CD4-positive, alpha-beta T cell treated with Interleukin-17A for 4 hours (primary cell): ENCODE measurements at places on chromosomes 3 and 15.

DNA sequence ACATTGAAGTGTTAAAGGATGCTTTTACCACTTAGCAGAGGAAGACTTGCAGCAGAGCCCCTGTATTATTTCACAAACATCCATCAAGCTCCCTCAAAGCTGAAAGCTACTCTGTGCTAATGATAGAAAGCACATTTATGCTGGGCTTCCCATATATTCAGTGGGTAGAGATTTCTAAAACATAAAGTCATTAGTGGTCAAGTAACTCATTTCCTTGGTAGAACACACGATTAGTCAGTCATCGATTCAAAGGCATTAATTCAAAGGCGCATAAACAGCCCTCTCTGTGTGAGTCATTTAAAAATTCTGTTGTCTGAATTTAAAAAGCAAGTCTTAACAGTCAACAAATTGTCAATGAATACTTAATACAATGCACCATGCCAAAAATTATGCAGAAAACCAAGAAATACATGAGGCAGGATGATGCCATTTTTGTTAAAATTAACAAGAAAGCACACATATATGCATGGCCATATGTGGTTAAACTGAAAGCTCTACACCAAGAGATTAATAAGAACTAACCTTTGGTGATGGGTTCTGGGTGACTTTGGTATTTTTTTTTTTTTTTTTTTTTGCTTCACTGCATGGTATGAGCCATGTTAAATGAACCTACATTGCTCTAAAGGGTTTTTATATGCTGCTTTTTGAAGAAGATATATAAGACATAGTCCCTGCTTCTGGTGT is 61.7 kb downstream of the LDHAL6B start:
- DNase-seq, result no peak

DNA sequence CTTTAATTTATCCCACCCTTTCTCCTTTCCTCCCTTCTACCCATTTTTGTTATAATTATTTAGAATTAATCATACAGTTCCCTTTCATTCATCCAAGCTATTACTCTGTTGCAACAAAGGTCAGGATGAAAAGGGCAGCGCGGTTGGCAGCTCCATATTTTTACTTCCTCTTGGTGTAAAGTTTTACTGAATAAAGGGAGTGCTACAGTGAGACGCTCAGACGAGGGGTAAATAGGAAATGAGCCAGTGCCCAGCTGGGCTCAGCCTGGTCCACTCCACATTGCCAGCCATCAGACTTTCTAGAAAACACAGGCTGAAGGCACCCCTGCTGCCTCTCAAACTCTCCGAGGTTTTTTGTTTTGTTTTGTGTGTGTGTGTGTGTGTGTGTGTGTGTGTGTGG is 21.9 kb upstream of the ZBTB38 start:
- DNase-seq, result no peak

DNA sequence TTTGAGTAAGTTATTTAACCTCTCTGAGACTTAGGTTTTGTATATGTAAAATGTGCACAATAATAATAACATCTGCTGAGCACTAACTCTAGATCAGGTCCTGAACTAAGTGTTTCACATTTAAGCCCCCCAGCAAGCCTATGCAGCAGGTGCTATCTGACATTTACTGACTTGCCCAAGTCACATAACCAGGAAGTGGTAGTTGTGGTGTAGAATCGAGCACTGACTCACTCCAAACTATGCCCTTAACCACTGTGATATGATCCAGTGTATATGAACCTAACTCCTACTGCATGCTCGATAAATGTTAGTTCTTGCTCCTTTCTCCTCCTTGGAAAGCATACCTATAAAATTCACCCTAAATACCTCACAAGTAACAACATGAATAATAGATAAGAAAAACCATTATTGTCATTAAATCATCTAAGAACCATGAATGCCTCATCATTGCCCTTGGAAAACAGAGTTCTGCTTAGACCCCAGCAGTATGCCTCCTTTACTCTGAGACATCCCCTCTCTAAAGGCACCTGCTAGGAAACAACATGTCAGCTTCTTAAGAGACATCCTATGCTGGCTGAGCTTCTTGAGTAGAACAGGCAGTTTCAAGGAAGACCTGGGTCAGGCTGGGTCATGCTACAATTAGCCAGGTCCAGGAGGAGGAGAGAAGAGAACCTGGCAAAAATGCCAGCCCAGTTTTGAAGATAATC is 3.0 kb upstream of the SHC4 start:
- DNase-seq, result no peak

DNA sequence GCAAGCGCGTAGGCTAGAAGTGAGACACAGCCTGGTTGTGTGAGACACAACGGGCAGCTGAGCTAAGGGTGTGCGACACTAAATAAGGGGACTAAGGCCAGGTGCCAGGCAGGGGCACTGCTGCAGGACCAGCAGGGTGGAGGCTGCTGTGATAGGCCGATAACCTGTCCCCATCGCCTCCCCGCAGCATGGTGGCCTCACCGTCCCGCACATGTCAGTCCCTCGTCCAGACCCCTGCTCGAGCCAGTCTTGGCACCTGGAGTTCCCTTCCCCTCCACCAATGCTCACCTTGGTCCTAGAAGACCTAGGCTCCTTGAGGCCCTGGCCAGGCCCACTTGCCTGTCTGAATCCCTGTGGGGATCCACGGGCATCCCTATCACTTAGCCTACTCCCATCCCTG is 96.1 kb downstream of the HMG20A start:
- no peak for DNase-seq

GRCh38 chr15:80823120-80823519 is 44.0 kb downstream of the CEMIP start:
- DNase-seq, result no peak

GRCh38 chr3:72595376-72595775 is 252.9 kb downstream of the SHQ1 start:
- no peak for DNase-seq

GRCh38 chr3:61429106-61429505 is 132.3 kb upstream of the PTPRG start:
- no peak for DNase-seq

- DNase-seq, result no peak
Observed at GRCh38 chr3:89360156-89360555, 252.7 kb downstream of the EPHA3 start.

DNA sequence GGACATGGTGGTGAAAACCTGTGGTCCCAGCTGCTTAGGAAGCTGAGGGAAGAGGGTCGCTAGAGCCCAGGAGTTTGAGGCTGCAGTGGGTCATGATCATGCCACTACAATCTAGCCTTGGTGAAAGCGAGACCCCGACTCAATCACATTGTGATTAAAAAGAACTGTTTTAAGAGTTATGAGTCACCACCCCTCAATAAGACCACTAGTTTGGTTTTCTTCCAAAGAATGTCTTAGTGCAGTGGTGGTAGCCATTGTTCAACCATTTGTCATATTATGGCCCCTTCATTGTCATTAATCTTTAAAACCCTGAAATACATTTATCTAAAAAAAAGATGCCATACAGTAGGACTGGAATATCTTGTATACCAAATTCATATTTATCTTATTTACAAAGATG is 48.8 kb downstream of the BLM start:
- no peak for DNase-seq

GRCh38 chr3:172323894-172324610 is 124.2 kb downstream of the GHSR start:
- DNase-seq, result no peak

DNA sequence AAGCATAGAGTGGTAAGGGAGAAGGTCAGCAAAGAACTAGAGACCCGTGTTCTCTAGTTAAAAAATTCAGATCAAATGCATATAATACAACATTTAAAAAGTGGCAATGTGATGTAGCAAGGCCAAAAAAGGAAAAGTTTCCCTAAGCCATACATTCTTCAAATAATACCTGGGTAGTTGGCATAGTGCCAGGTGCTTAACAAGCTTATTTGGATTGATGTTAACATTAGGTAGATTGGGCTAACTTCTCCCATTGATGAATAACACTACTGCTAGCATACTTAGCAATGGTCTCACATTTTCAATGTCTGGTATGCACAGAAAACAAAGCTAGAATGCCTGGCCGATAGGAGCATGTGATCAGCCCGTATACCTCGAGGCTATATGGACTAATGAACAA is 283.6 kb upstream of the RARB start:
- DNase-seq, result no peak

- no peak for DNase-seq
Observed at GRCh38 chr3:154111365-154111935, 9.7 kb upstream of the ARHGEF26 start.

DNA sequence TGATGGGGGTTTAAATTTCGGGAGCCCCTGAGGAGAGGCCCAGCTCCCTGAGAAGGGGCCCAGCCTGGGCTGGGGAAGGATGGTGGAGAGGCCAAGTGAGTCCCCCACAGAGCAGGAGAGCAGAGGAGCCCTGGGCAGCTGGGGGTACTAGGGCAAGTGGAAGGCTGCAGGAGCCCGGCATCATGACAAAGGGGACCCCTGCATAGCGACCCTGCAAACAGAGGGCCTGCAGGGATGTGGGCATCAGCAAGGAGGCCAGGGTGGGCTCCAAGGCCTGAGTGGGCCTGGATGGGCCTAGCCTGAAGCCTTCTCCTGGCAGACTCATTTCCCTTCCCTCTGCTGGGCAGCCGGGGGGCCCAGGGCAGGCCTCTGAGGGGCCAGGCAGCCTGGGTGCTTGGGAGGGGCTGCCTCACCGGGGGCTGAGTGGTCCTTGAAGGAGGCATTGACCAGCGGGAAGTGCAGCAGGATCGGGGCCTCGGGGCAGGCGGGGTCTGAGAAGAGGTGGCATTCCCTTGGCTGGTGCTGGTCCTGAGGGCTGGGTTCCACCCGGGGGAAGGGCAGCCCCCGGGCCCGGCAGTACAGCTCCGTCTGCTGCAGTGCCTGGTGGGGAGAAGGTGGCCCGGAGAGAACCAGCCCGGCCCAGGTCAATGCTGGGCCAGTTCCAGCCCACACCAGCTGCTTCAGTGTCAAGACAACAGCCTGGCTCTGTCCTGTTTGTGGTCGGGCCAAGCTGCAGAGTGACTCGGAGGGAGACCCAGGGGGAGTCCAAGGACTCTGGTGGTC is 24.7 kb downstream of the PLA2G4D start:
- no peak for DNase-seq

DNA sequence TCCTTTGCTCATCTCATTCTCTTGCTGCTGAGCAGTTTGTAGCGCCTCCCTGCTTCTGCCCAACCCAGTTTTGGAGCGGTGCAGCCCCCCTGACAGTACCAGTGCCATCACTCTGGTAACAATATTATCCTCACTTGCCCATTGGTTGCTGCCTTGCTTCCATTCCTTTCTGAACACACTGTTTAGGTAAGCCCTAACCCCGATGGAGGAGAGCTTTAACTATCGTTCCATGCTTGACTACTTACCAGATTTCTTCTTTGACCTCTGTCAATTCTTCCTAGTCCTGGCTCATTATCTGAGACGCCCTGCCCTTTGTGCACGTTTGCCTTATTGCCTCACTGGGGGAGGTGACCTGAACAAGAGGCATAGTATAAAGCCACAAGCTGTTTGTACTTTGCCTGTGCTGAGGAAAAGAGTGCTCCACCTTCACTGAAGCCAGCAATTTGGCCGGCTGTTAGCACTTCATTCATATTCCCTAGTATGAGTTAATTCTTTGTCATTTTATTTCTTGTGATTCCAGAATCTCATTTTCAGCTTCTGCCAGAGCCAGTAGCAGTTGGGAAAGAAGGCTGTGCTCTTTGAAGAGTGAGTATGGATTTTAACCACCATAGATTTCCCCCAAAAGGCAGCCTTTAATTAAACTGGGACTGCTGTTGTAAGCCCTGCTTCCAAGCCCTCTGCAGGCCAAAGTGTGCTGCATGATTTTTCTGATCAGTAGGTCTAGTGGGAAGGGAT is 11.9 kb downstream of the ABHD6 start:
- no peak for DNase-seq

DNA sequence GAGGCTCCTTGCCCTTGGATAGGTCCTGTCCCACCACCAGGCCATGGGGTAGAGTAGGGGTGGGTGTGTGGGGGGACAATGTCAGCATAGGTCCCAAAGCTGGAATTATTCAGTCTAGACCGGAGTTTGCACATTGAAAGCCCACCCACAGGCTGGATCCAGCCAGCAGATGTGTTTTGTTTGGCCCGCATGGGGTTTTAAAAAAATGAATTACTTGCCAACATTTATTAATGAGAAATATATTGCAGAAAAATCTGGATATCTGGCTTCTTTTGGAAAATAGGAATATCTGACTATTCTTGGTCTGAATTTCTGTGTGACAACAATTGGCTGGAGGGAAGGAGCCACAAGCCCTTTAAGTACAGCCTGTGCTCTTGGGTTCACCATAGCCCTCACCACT is 17.3 kb upstream of the LRIG1 start:
- DNase-seq, result no peak

DNA sequence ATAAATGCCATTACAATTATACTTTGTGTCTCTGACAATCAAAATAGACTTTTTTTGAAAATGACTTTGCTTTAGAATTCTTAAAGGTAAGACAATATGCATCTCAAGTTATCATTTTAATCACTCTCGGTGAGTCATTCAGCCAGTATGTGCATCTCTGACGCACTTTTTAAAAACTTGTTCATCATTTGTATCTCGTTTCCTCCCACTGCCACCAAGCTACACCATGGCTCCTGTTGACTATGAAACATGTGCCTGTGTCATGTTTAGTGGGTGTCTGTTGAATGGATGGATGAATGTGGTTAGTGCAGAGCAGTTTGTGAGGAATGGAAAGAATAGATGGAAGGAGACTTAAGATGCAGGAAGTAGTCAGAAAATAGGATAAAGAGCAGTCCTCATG is 68.6 kb downstream of the ARPP21 start:
- no peak for DNase-seq

DNA sequence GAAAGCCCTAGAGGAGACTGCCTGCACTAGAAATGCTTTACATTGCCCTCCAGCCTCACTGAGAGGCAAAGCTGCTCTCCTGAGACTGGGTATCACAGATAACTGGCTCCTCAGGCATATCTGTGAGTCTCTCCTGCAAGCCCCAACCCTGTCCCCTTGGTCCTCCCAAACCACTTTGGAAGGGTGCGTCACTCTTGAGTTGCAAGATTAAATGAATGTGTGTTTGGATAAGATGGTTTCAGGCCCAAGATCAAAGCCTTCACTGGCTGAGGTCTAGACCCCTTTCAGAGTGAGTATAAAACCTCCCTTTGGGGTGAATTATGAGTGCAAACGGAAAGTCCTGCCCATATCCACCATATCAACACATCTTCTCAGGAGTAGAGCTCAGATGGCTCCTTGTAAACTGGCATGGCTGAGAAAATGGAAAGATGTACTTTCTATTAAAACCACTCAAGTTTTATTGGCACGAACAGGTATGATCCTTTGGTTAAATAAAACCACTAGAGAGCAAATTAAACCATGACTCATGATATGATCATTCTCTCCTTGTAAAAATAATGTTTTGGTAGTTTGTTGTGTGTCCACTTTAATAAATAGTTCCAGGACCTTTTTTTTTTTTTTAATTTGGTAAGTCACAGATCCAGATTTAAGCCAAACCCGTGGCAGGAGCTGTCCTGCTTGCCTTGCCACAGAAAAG is 164.0 kb downstream of the CHST2 start:
- no peak for DNase-seq

DNA sequence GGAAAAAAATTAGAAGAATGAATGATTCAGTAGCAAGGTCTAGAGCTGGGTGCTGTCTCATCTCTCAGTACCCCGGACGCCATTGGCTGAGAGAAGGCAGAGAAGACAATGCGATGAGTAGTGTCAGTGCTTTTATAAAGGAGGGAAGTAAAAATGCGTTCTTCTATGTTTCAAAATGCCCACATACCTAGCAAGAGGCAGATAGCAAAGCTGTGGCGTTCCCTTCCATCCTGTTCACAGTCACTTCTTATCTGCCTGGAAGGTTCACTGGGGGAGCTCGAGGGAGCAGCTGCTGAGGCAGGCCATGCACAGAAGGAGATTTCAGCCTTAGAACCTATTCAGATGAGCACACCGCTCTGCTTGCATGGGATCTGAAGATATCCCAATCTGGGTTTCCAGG is 234.0 kb downstream of the RPLP1 start:
- no peak for DNase-seq

- DNase-seq, result no peak
Observed at GRCh38 chr15:28998511-28998910, 112.7 kb downstream of the APBA2 start.
